NCI-H2081 treated with DMSO at 0.1 percent for 48 hours (cell line): ENCODE measurements at places on chromosomes 4 and X.

- DNase-seq: no peak
Measured at GRCh38 chr4:57064811-57065711, 45.1 kb downstream of the IGFBP7 start.

DNA sequence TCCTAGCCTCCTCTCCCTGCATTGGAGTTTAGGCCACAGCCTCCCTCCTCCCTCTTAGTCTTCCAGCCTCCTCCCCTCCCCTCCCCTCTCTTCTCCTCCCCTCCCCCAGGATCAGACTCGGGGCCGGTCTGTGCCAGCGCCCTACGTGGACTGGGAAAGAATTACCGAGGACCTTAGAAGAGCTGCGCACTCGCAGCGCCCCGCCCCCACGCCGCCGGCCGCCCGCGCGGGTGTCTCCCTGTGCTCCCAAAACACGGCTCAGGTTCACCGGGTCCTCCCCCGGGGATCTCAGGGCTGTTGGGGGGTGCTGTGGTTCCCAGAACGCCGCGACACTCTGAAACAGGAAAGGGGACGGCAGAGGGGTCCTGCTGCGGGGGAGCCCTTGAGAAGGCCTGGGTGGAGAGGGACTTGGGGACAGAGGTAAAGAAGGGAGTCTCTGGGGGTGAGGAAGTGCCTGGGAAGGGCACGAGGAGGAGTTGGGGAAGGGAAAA is 122.3 kb upstream of the TBL1X start:
- no peak for DNase-seq

- no peak for DNase-seq
Measured at GRCh38 chrX:46838486-46838870, 1.6 kb downstream of the RP2 start.

GRCh38 chr4:184248216-184248615 is 30.5 kb upstream of the ENPP6 start:
- no peak for DNase-seq

DNA sequence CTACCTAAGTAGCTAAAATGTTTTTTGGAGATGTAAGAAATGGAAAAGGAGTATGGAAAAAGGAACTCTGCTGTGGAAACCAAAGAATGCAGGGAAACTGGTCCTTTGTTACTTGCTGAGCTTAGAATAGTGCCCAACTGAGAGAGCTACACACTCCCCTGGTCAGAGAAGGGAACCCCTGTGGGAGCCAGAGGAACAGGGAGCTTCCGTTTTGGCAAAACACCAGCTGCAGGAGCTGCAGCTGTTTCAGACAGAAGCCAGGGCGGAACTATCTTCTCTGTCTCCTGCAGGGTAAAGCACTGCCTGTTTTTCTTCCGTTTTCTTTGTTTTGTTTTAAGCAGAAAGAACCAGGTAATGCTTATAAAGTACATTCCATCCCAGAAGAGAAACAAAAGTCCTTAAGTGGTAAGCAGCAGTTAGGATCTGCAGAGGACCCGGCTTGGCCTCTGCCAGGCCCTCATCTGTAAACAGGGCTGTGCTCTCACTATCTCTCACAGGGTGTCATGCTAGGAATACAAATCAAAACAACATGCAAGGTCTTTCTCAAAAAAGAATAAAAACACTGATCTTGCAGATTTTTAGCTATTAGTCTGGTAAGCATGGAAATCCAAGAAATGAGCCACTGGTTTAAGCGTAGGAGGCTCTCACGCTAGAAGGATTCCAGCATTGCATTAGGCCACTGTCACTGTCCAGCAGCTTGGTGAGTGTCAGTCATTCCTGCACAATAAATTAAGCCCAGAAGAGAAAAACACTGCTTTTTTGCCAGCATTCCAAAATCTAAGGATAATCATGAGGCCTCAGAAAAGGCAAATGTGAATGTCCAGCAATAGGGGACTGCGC is 76.1 kb downstream of the CHST7 start:
- DNase-seq: peak; percentile 54

- no peak for DNase-seq
Measured at GRCh38 chr4:160546201-160546600, 1443.3 kb downstream of the RAPGEF2 start.

DNA sequence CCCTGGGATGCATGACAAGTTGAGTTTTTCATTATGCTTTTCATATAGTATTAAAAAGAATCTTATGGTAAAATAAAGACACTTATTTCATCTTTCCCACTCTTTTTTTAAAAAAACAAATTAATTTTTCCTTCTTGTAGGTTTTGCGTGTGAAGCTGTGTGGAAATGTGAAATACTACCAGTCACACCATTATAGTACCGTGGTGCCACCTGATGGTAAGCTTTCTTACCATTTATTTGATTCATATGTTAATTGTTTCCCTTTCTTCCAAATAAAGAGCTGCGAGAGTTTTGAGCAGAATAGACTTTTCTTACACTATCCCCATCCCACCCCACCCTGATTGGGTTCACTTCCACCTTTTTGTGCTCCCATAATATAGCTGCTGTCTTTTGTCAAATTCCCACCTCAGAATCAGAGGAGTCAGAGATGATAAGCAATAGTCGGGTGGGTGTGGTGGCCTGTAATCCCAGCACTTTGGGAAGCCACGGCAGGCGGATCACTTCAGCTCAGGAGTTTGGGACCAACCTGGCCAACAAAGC is 44.3 kb downstream of the CASP6 start:
- no peak for DNase-seq

GRCh38 chr4:3269991-3270611 is 21.1 kb downstream of the MSANTD1 start:
- no peak for DNase-seq

DNA sequence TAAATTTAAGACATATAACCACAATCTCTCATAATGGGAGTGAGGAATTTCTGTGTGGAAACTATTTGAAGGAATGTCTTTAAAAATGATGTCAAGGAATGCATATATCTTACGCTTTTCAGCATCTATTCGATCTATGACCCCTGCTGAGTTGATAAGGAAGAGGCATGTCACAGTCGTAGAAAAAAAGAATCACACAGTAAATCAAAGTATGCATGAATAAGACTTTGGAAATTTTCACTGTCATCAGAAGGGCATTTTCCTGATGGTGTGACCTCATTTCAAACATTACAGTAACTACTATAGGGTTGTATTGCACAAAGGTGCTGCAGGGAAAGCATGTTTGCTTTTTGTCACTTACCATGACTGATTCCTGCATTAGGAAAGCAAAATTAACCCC is 41.5 kb downstream of the REELD1 start:
- no peak for DNase-seq

GRCh38 chrX:37834937-37835336 is 12.4 kb downstream of the DYNLT3 start:
- no peak for DNase-seq

GRCh38 chrX:25600776-25601175 is 537.4 kb upstream of the MAGEB18 start:
- DNase-seq: no peak

GRCh38 chrX:125089761-125090445 is 229.8 kb upstream of the TEX13C start:
- peak; percentile 54 for DNase-seq

GRCh38 chr4:149986917-149987316 is 91.3 kb upstream of the DCLK2 start:
- DNase-seq: no peak

GRCh38 chr4:79273915-79274314 is 51.9 kb downstream of the NAA11 start:
- no peak for DNase-seq

GRCh38 chr4:66585767-66586166 is 915.5 kb upstream of the EPHA5 start:
- no peak for DNase-seq

DNA sequence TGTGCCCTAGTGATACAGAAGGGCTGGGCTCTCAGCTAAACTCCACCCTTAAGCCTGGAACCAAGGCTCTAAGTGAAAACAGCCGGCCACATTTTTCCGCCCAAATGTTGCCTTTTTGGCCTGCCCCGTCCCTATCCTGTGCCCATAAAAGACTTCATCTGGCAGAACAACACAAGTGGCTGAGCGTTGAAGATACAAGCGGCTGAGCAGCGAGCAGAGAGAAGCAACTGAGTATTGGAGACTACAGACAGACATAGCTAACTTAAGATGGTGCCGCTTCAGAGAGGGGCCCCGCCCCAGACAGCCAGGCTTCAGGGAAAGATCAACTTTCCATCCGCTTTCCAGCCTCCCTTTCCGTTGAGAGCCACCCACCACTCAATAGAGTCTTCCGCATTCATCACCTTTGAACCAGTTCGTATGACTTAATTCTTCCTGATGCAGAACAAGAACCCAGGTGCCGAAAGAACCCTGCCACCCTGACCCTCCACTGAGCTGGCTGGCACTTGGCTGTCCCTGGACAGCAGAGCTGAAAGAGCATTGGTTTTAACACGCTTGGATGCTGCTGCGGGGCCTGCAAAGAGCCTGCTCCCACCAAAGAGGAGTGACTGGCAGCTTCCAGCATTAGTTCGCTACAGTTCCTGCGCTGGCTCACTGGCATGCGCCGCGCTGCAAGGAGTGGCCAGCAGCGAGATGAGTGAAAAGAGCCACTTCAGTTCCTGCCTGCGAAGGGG is 853.2 kb upstream of the INTU start:
- DNase-seq: no peak

- no peak for DNase-seq
Measured at GRCh38 chrX:53281321-53281822, at the start of gene IQSEC2. Gene IQSEC2 (minus strand): TSS chrX:53281584.

DNA sequence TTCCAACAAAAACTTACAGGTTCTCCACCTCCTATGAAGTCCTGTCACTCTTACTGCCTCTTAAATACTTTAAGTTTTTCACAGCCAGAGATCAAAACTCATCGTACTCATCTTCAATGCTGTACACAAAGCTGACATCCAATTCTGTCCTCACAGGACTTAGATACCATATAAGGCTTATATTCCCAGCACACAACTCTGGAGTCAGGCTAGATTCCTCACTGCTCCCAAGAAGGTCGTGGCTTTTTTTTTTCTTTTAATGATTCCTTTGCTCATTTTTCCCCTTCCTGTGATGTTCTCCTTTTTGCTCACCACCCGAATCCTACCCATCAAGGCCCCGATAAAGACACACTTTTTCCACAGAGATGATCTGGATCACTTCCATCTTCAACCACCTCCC is 914 bp downstream of the TRAPPC2 start:
- no peak for DNase-seq

- DNase-seq: no peak
Measured at GRCh38 chr4:138773321-138773720, 242.3 kb upstream of the NOCT start.

- no peak for DNase-seq
Measured at GRCh38 chr4:180618396-180618795, 1624.8 kb upstream of the TENM3 start.

GRCh38 chrX:47644557-47645091 is 5.7 kb downstream of the ELK1 start:
- DNase-seq: no peak

GRCh38 chr4:158793021-158793420 is 24.2 kb downstream of the FNIP2 start:
- no peak for DNase-seq
